ENCODE measurements at places on chromosomes 1 and 21.
A peak's percentile ranks its signal among the peaks of the same experiment; 100 is the strongest.

GRCh38 chr1:208335371-208336136, 91.4 kb upstream of the PLXNA2 start:
- DNase-seq = no peak

- DNase-seq = no peak
Measured at GRCh38 chr1:97837161-97837560, 83.7 kb downstream of the DPYD start.

- DNase-seq = no peak
Measured at GRCh38 chr1:68016381-68016780, 34.0 kb downstream of the DIRAS3 start.

DNA sequence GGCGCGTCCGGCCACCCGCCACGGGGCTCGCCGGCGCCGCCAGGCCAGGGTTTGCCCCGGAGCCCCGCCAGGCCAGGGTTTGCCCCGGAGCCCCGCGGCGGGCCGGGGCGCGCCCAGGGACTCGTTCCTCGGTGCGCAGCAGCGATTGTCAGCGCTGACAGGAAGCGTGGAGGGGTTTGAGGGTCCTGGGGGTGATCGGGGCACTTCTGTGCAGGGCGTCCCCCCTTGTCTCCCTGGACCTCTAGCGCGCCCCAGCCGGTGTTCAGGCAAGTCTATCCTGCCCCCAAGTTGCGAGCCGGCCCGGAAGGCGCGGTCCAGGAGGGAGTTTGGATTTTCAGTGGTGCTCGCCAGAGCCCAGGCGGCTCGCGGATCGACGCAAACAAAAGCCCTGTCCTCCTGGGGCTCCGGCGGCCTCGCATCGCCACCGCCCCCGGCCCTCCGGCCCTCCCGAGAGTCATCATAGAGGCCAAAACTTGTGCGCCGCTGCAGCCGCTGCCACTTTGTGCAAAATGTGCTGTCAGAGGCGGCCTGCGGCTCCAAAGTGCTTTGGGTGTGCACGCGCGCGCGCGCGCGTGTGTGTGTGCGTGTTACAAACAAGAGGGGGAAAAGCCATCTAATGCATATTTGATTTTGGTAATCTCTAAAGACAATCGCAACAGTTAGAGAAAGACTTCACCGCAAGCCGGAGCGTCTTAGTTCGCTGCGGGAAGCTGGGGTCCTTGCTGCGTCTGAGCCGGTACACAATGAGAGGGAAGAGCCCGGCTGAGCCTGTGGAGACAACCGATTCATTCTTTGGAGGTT, 1.0 kb downstream of the ROR1 start:
- DNase-seq = no peak

- no peak for DNase-seq
Measured at GRCh38 chr1:74729741-74730478, 2.9 kb downstream of the CRYZ start.

GRCh38 chr21:19256934-19257660, 853.5 kb upstream of the TMPRSS15 start:
- DNase-seq = no peak

GRCh38 chr21:33894736-33895288, 20.8 kb downstream of the ATP5PO start:
- DNase-seq = peak; percentile 80
